ENCODE measurements at places on chromosomes 6 and 20.

DNA sequence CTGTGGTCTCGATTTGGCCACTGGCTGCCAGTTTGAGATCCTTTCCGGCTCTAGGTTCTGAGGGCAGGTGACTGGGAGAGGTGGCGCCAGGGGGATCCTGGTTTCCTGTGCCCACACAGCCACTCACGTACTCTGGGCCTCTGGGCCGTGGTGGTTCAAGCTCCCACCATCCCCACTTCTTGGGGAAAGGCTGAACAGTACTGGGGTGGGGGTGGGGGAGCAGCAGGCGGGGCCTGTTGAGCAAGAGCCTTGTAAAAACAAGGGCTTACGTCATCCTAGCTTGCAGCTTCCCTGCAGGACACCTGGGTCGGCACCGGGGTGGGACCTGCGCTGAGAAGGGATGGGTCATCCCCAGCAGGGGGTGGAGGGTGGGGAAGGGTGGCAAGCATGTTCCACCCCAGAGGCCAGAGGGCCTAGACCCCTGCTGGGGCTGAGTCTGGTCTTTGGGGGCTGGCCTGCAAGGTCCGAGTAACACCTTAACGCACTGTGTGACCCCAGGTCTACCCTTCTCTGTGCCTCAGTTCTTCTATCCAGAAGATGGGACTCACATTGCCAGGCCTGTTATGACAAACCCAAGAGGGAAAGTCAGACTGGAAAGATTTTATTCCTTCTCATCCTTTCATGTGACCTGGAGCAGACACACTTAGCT is 3.1 kb upstream of the CEBPB start:
- no peak for DNase-seq

- DNase-seq = no peak
Observed at GRCh38 chr6:120965814-120966213, 368.5 kb downstream of the TBC1D32 start.

DNA sequence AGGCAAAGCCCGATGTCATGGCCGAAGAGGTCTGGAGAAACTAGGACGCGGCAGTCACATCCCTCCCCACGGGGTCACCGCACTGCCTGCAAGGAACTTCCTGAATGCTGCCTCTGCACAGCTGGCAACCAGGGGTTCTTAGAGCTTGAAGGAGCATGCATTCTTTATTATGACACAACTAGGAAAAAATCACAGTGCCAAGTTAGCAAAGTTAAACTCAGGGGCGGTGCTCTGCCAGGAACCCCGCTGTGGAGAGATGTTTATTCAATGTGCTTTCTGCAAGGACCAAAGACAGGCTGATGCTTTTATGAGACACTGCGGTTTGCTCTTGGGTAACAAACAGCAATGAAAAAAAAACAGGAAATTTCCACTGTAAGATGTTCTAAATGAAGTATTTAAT is 287.3 kb upstream of the FOXQ1 start:
- DNase-seq = no peak

- peak; percentile 83 for DNase-seq
Observed at GRCh38 chr6:128508588-128509296, 11.7 kb downstream of the PTPRK start.

GRCh38 chr6:470901-471448 is 79.4 kb downstream of the IRF4 start:
- DNase-seq = no peak

- peak; percentile 67 for DNase-seq
Observed at GRCh38 chr20:23143098-23143497, 57.0 kb upstream of the CD93 start.

DNA sequence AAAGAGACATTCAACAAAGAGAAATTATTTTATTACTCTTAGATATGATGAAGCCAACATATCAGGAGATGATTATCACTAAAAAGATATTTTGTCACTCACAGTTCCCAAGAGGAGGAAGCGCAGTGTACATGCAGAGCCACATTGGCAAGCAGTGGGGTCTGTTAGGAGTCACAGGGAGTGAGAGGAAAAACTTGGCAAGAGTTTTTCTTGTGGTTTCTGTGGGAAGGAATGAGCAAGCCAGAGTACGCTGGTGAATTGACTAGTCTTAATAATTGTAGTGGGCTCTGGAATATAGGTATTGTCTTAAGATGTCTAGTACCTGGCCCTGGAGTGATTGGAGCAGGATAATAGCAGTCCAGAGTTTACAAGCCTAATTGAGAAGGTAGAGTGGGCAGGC is 1095.2 kb downstream of the GRIK2 start:
- DNase-seq = no peak

DNA sequence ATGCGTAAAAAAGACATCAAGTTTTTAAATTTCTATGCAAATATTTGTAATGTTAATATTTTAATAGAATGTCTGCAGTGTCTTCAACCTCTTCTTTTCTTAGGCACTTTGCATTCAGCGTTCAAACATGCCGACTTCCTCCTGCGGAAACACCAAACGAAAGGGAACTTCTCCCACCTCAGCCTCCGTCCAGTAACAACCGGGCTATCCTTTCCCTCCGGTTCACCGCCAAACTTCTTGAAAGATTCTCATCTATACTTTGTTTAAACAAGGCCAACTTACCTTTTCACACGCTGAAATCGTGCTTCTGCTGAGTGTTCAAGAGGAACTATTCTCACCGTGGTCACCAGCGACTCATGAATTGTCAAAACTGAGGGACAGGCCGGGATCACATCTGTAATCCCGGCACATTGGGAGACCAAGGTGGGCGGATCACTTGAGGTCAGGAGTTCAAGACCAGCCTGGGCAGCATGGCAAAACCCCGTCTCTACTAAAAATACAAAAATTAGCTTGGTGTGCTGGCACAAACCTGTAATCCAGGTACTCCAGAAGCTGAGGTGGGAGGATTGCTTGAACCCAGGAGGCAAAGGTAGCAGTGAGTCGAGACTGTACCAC is 44.8 kb downstream of the GJA1 start:
- no peak for DNase-seq

- DNase-seq = no peak
Observed at GRCh38 chr6:142735204-142735603, 209.8 kb downstream of the HIVEP2 start.

DNA sequence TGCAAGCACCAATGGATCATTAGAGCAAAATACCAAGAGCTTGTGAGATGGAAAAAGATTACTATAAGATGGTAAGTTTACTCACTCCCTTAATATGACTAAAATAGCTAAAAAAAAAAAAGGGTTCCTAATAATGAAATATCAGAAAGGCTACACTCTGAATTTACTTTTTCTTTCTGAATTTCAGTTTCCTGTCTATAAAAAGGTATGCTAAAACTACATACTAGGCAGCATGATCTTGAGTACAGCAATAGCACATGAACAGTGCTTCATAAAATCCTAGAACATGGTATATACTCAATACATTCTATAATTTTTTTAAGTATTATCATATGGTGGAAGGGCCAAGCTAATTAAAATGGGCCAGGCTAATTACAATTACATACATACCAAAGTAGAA is 24.0 kb upstream of the FAM135A start:
- DNase-seq = no peak

GRCh38 chr6:20699402-20699801 is 165.1 kb downstream of the CDKAL1 start:
- no peak for DNase-seq

- peak; percentile 43 for DNase-seq
Observed at GRCh38 chr6:158707120-158707820, 57.4 kb downstream of the SYTL3 start.

DNA sequence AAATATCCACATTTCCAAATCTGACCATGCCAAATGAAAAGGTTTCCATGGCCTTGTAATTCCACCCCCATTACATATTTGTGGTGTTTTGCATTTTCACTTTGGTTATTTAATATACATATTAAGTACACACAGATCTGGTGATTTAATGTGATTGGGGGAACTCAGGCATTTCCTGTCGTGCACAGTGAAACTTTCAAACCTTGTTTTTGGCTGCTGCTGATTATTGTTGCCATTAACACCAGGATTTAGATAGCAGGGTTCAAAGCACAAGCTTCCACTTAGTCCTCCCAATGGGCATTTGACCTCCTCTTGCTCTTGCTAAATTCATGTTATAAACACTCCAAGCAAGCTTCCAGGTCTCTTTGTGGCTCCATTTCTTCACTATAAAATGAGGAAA is 166.5 kb downstream of the SOBP start:
- DNase-seq = no peak

DNA sequence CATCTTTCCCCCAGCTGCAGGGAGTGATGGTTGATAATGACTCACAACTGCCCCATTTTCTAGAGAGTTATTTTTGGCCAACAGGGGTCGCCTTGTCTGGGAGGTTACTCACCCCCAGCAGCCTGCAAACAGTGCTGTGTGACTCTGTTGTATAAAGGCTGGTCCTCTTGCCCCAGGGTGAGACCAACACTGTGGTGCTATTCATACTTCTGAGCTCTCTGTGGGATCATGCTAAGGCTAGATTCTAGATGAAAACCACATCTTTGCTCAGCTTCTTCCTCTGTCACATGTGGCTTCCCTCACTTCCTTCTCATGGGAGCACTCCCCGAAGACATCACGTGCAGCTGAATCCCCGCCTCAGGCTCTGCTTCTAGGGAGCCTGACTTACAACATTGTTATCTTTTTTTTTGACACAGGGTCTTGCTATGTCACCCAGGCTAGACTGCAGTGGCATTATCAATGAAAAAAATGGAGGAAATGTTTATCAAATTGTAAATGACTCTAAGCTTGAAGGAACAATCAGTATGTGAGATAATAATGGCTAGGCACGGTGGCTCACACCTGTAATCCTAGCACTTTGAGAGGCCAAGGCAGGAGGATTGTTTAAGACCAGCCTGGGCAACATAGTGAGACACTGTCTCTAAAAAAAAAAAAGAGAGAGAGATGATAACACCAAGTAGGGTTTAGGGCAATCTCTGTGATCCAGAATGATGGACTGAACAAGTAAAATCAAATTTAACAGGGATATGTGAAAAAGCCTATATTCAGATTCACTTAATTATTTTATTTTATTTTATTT is 55.7 kb upstream of the SLC23A2 start:
- DNase-seq = no peak

DNA sequence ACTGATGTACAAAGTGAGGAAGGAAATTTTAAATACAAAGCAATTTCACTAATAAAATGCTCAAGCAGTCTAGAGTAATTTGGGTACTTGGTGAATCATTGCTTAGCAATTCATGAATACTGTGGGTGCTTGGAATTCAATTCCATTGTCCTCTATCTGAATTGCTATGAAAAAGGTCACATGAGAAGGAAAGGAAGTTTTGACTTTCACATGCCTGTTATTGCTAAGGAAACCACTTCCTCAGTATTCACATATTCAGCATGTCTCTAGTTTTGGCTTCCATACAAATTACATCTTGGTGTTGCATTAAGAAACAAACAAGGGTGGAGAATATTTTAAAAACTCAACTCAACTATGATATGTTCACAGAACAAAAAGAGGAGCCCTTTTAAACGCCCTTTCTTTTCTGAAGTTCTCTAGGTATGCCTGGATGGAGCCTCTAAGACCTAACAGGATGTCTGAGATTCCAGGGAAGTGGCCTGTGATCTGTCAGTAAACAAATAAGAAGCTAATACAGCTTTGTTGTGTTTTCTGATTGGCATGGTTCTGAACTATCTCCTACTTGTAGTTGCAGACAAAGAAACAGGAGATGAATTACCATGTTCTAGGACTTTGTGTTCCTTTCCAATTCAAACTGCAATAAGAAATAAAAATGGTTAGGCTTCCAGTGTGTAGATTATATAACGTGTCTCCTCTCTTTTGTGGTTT is 190.4 kb downstream of the OGFRL1 start:
- peak; percentile 64 for DNase-seq

DNA sequence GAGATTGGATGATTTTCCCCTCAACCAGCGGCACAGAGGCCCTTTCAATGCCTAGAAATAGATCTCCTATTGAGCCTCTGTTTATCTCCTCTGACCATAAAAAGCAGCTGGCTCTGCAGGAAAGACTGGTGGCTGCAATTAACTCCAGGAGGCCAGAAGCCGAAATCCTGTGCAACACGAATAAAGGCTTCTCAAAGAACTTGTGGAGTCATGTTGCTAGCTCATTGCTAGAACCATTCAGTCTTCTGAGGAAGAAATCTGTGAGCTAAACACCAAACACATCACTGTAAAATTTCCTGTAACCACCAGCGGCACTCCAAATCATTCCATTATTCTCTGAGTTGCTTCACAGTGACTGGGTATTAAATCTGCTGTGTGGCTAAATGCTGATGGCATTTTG is 49.1 kb upstream of the TPD52L1 start:
- no peak for DNase-seq

DNA sequence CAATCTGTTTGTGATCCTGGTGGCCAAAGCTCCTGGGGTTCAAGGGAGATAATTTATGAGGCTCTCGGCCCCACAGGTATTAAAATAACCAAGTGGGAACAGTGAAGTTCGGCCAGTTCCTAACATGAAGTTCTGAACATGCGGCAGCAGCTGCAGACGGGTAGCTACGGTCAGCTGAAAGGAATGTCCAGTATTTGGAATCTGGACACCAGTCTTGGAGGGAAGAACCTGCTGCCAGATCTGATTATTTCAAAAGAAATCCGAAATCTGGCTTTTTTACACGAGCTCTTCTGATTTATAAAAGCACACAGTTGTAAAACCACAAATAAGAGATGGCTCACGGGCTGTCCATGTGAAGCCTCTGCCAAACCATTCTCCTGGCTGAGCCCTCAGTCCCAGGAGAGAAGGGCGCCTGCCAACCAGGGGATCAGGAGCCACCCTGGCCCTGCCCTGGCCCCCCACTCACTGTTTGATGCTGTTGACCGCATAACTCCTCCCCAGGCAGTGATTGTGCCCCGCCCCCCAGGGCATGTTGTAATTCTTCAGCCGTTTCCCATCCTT is 28.2 kb upstream of the KCNB1 start:
- peak; percentile 91 for DNase-seq

GRCh38 chr6:56766806-56767178 is 124.1 kb upstream of the DST start:
- no peak for DNase-seq

DNA sequence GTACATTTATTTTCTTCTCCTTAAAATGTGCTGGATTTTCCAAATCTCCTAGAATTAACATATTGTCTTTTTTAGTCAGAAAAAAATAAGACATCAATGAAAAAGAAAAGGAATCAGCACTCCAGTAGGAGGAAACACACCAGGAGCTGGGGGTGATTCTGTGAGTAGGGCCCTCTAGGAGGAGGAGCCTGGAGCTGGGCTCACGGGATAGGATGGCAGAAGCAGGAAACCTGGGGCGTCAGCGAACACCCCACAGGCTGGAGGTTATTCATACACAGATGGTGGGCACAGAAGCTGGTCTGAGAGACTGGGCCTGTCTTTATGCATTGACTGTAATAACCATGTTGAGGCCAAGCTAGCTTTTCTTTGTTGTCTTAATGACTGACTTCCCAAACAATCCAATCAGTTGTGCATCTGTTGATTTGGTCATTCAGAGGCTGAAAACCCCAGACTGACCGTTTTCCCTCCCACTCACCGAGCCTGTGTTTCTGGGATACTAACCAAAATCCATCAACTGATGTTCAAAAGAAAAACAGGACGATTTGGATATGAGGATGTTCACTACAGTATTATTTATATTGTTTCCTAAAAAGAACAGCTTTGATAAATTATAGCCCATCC is 53.1 kb downstream of the CPNE5 start:
- DNase-seq = no peak

GRCh38 chr6:111411978-111412566 is 70.9 kb downstream of the REV3L start:
- DNase-seq = no peak
